ENCODE measurements at places on chromosomes 6 and 20.

DNA sequence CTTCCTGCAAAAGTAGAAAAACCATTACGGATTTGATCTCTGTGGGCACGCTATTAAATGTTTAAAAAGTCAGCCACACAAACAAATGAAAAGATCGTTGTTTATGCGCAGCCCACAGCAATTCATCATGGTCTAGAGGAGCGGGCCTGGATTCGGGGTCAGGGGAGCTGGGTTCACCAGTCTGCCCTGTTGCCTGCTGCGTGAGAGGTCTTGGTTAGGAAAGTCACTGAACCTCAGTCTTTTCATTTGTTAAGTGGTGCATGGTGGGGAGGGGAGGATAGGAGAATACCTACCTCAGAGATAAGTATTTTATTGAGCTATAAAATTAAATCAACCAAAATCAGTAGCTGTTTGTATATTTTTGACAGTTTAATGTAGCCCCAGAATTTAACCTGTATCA lies 47.3 kb upstream of the FYN start:
- DNase-seq: no peak

DNA sequence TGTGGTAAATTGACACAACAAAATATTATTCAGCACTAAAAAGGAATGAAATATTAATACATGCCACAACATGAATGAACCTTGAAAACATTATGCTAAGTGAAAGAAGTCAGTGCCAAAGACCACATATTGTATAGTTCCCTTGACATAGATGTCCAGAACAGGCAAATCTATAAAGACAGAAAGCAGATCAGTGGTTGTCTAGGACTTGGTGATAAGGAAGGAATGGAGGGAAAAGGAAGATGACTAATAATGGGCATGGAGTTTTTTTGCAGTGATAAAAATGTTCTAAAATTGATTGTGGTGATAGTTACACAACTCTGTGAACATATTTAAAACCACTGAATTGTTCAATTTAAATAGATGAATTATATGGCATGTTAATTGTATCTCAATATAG lies 32.5 kb downstream of the TBX18 start:
- no peak for DNase-seq

GRCh38 chr20:20426655-20426907 lies 58.7 kb downstream of the INSM1 start:
- no peak for DNase-seq

- DNase-seq: no peak
Observed at GRCh38 chr20:62742979-62743776, 34.5 kb downstream of the NTSR1 start.

GRCh38 chr6:19032591-19033295 lies 645.6 kb downstream of the RNF144B start:
- DNase-seq: no peak

- no peak for DNase-seq
Observed at GRCh38 chr20:14984768-14985622, 647.6 kb upstream of the FLRT3 start.

DNA sequence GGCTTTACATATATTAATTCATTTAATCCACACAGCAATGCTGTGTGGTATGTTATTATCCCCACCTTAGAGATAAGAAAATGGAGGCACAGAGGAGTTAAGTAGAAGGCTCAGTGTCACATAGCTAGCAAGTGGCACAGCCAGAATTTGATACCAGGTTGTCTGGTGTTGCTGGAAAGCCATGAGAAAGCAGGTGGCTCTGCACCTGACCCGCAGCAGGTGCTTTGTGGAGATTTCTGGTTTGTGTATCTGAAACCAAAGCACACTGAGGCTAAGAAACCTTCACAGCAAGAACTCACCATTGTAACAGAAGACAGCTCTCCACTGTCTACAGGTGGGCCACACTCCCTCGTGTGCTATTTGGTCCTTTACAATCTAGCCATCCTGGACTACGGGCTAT lies 7.5 kb downstream of the ELMO2 start:
- no peak for DNase-seq

GRCh38 chr6:146026873-146027272 lies 2.0 kb upstream of the GRM1 start:
- DNase-seq: no peak

GRCh38 chr6:24357336-24358218 lies at the start of gene DCDC2:
DCDC2 (minus strand) TSS chr6:24358059; CDS start chr6:24357750, 309 bp downstream.
- DNase-seq: no peak

- DNase-seq: peak; percentile 42
Observed at GRCh38 chr6:43383021-43383667, 13.7 kb upstream of the ZNF318 start.

GRCh38 chr20:10350188-10350842 lies 83.7 kb downstream of the MKKS start:
- no peak for DNase-seq

- DNase-seq: no peak
Observed at GRCh38 chr6:33008944-33009861, at the start of gene HLA-DOA. HLA-DOA (minus strand) TSS chr6:33009591.

DNA sequence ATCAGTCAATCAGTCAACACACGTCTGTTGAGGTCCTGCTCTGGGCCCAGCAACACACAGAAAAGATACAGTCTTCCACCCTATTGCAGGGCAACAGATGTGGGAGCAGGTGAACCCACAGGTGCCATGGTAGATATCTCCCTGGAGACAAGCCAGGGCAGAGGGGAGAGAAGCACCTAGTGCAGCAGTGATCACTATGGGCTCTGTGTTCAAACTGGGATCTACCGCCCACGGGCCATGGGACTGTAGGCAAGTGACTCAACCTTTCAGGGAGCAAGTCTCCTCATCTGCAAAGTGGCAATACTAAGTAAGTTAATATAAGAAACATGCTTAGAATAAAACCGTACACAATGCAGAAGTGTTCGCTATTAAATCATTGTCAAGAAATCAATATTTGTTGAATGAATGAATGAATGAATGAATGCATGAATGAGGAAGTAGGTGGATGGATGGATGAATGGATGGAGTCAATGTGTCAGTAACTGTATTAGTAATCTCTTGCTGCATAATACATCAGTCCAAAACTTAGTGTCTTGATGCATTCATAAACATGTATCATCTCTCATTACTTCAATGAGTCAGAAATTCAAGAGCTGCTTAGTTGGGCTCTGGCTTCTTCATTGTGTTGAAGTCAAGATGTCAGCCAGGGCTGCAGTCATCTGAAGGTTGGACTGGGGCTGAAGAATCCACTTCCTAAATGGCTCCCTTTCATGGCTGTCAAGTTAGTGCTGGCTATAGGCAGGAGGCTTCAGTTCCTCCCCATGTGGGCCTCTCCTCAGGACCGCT lies 31.9 kb upstream of the NFATC2 start:
- no peak for DNase-seq

GRCh38 chr6:3500262-3501014 lies 43.6 kb upstream of the SLC22A23 start:
- peak; percentile 63 for DNase-seq

DNA sequence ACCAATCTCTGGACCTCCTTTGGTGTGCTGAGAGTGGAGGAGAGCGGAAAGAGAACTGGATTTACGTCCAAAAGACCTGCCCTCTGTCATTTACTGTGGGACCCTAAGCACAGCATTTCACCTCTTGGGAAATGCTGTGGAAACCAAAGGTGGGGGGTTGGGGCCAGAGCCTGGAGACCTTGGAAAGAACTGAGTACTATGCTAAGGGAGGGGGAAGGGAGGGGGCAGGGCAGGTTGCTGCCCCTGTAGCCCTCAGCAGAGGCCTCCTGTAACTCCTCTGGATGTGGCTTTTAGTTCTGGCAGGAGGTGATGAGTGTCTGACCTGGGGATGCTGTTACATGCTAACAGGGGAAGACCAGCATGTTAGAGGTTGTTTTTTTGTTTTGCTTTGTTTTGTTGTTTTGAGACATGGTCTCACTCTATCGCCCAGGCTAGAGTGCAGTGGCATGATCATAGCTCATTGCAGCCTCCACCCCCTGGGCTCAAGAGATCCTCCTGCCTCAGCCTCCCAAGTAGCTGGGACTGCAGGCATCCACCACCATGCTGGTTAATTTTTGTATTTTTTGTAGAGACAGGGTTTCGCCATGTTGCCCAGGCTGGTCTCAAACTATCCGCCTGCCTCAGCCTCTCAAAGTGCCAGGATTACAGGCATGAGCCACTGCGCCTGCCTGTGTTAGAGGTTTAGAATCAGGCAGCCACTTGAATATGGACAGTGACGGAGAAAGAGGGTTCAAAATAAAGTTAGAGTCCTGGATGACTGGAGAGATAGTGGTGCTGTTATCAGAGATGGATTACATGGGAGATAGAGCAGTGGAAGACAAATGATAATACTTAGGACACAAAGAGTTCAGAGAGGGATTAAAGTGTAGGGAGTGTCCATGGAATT lies 18.4 kb upstream of the PARD6B start:
- no peak for DNase-seq

- DNase-seq: no peak
Observed at GRCh38 chr6:129709196-129709768, 695 bp downstream of the ARHGAP18 start.

GRCh38 chr6:38783443-38784228 lies 68.5 kb downstream of the DNAH8 start:
- no peak for DNase-seq

GRCh38 chr6:42774201-42774600 lies 7.7 kb upstream of the BICRAL start:
- no peak for DNase-seq

GRCh38 chr6:22206106-22206505 lies 90.7 kb downstream of the PRL start:
- no peak for DNase-seq

DNA sequence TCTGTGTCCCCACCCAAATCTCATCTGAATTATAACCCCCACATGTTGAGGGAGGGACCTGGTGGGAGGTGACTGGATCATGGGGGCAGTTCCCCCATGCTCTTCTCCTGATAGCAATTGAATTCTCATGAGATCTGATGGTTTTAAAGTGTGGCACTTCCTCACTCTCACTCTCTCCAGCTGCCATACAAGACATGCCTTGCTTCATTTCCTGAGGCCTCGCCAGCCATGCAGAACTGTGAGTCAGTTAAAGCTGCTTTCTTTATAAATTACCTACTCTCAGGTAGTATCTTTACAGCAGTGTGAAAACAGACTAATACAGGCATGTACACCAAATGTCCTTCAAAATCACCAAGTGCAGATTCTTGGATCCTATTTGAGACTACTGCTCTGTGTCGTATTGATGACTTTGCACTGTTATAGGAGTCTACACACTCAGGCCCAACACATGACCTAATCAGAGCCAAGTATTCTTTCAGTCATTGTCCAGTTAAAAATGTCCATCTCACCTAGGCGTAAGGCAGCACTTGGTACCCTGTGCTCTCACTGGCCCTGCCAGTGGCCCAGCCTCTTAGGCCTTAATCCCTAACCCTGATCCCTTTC lies 52.8 kb upstream of the UST start:
- no peak for DNase-seq

DNA sequence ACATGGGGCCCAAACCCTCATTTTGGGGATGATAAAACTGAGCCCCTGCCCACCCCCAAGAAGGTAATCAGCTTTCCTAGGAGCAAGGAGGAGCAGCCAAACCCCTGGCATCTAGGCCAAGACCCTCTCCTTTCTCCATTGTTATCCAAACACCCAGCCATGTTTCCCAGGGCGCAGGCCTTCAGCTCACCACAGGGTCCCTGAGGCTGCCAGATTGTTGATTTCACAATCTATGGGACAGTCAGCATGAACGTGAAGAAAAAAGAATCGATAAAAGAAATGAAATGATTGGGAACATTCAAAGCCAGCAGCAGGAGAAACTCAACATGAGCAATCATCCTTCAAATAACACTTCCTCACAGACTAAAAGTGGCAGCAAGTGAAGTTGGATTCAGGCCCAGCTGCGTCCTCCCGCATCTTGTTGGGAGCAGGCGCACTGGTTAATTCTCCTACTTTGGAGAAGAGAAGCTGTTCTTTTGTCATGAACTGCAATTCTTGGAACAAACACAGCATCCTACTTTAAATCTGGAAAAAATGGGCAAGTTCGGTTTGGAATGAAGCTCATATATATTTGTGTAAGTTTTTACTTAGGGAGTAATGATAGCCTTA lies 241.8 kb upstream of the PRDM1 start:
- no peak for DNase-seq

- DNase-seq: no peak
Observed at GRCh38 chr6:151534576-151534975, 40.8 kb downstream of the CCDC170 start.

DNA sequence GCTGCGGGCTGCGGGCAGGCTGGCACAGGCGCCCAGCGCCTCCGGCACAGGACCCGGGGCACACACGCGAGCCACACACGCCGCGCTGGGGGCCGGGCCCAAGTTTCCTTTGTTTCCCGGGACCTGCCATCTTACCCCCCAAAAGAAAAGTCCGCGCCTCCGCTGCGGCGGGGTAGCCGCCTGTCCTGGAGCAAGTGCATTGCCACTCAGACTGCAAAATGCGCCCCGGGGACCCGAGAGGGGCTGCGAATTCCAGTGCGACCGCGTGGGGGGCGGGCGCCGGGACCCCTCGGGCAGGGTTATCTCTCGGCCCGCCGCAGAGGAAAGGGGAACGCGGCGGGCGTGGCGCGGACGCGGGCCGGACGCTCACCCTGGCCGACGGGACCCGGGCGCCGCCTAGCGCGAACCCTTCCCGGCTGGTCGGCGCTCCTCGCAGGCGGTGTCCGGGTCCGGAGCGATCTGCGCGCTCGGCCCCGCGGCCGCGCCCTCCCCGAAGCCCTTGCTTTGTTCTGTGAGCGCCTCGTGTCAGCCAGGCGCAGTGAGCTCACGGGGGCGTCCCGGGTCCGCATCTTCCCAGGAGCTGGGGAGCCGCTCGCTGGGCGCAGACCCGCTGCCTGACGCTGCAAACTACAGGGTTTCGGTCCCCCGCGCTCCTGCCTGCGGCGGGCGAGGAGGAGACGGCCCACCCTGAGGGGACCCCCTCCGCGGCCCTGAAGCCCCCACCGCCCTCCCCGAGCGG lies 639 bp upstream of the CD24 start:
- DNase-seq: no peak

- DNase-seq: no peak
Observed at GRCh38 chr6:27541933-27542297, 69.0 kb upstream of the ZNF184 start.

DNA sequence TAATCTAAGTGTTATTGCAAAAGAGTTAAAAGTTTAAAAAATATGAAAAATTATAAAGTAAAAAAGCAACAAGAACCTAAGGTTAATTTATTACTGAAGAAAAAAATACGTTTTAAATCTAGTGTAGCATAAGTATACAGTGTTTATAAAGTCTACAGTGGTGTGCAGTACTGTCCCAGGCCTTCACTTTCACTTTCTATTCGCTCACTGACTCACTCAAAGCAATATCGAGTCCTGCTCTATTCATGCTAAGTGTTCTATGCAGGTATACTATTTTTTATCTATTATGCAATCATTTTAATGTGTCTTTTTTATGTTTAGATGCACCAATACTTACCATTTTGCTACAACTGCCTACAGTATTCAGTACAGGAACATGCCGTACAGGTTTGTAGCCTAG lies 113.0 kb downstream of the MANEA start:
- no peak for DNase-seq

GRCh38 chr6:159639721-159640120 lies 53.3 kb downstream of the SOD2 start:
- no peak for DNase-seq

GRCh38 chr6:33297956-33298772 lies 578 bp downstream of the RGL2 start:
- peak; percentile 90 for DNase-seq

- DNase-seq: no peak
Observed at GRCh38 chr6:108118810-108119768, 44.5 kb upstream of the OSTM1 start.

GRCh38 chr20:1830240-1830639 lies 65.0 kb upstream of the SIRPA start:
- DNase-seq: no peak

- DNase-seq: no peak
Observed at GRCh38 chr20:17646961-17647301, 35.1 kb downstream of the RRBP1 start.

Data from COLO829 (cell line).